MCF 10A (cell line): ENCODE measurements at places on chromosomes 11 and 22.

DNA sequence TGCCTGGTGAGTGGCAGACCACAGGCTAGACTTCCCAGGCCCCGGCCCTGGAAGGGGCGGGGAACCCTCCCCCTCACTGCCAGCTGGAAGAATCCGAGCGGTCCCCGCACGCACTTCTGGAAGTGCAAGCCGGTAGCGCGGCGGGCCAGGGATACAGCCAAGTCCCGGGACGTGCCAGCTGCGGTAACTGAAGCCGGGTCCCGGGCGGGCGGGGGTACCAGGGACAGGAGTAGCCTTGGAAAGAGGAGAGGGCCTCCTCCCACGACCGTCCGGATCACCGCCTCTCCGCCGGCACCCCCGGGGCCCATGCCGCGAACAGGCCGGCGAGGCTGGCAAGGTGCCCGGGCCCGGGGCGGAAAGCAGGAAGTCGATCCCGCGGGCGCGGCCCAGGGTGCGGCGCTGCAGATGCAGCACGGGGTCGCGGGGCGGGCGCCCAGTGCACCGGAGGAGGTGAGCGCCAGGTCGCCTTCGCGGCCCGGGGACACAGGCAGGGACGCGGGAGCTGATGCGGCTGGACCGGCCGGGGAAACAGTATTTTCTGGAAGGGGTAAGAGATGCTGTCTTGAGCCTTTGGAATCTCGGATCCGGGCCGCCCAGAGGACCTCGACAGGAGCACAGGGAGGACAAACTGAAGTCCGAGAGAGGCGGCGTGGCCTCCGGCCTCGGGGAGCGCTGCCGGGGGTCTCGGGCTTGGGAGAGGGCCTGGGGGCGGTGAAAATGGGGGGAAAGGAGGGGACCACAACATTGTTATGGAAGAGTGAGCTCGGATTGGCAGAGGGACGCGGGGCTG, 783 bp upstream of the SLC35C1 start:
- DNase-seq, result peak; percentile 48

DNA sequence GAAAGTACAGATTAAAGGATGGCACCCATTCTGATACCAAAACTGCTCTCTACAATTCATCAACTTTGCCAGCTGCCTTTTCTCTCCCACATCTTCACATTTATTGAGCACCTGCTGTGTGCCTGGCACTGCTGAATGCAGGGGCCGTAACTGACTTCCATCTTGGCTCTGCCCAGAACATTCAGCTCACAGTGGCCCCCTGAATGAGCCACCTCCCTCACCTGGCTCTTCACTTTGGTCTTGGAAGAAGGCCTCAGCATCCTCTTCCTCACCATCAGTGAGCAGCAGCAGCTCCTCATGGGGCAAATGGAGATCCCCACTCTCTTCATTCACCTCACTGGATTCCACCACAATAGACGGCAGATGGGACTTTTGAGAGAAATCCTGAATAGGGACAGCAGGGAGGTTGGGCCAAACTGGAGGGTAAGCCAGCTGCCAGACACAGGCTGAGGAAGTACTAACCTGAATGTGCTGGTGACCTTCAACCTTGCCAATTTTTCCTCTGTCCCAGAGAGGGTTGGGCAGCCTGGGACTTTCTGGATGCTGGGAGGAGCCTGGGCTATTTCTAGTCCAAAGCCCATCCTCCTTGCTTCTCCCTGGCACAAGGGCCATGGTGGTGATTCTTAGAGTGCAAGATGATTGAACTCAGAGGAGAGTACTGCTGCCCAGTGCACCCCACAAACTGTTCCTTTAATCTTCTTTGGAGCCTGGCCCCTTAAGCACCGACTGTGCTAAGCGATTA, 1.9 kb upstream of the UQCC3 start:
- DNase-seq, result peak; percentile 49

DNA sequence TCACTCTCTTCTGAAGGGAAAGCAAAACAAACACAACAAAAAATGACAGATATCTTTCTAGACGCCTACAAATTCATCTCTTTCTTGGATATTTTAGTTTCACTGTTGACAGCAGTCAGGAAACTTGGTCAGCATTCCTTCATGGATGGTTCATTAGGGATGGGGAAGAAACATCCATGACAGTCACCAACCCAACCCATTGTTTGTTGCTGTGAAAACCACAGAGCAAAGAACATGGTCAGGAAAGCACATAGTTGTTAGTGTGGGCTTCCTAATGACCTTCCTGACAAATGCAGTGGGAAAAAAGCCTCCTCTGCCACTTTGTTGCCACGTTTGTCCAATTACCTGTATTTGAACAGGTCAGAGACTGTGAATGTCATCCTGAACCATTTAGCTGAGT, 139.8 kb upstream of the SNX19 start:
- no peak for DNase-seq

DNA sequence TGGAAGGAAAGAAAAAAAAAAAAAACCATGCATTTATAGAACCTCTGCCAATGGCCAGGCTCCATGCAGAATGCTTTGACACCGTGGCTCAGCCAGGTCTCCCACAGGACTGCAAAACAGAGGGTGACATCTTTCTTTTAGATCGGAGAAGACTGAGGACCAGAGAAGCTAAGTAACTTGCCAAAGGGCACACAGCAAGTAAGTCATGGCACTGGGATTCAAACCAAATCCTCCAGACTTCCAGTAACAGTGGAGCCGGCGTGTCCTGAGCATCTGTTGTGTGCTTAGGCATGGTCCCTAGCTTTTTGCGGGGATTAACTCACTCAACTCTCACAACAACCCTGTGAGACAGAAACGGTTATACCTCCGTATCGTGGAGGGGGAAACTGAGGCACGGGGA, 20.7 kb downstream of the MGAT3 start:
- no peak for DNase-seq

DNA sequence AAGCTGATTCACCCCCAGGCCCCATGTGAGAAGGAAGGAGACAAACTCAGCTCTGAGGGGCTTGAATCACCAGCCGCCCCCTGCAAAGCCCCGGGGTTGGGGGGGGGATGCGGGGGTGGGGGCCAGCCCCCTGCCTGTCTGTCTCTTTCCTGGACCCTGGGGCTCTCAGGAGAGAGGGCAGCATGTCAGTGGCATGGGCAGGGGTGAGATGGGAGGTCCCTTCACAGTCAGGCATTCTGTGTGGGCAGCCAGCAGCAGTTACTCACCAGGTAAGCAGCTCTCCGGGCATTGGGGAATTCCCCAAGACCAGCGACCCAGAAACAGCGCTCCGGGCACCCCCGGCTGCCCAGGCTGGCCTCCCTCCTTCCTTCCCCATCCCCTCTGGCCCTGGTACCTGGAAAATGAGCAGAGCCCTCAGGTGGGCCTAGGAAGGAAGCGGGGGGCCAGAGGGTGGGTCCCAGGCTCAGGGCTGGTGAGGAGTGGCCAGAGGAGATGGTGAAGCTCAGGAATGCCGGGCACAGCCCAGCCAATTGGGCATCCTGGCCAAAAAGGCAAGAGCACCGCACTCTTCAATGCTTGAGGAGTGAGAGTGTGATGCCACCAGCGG, 4.2 kb upstream of the LIF start:
- peak; percentile 80 for DNase-seq

DNA sequence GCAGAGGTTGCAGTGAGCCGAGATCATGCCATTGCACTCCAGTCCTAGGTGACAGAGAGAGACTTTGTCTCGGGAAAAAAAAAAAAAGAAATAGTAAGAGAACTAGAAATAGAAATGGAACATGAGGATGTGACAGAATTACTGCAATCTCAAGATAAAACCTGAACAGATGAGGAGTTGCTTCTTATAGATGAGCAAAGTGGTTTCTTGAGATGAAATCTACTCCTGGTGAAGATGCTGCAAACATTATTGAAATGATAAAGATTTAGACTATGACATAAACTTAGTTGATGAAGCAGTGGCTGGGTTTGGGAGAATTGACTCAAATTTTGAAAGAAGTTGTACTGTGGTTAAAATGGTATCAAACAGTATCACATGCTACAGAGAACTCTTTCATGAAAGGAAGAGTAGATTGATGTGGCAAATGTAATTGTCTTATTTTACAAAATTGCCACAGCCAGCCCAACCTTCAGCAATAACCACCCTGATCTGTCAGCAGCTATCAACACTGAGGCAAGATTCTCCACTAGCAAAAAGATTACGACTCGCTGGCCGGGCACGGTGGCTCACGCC, 13.7 kb downstream of the XNDC1N start:
- DNase-seq, result no peak
